Stimulated activated CD8-positive, alpha-beta memory T cell treated with anti-CD3 and anti-CD28 coated beads, Interleukin-7, amount 100 ng/mL, for 24 hours (primary cell): ENCODE measurements at places on chromosomes 6 and 20.

- no peak for DNase-seq
These were observed 476 bp upstream of the BCKDHB start for GRCh38 chr6:80105972-80106417.

- DNase-seq: no peak
These were observed 135.6 kb downstream of the SLC24A3 start for GRCh38 chr20:19347943-19348456.

GRCh38 chr20:11080781-11081377 is 407.1 kb upstream of the JAG1 start:
- no peak for DNase-seq

DNA sequence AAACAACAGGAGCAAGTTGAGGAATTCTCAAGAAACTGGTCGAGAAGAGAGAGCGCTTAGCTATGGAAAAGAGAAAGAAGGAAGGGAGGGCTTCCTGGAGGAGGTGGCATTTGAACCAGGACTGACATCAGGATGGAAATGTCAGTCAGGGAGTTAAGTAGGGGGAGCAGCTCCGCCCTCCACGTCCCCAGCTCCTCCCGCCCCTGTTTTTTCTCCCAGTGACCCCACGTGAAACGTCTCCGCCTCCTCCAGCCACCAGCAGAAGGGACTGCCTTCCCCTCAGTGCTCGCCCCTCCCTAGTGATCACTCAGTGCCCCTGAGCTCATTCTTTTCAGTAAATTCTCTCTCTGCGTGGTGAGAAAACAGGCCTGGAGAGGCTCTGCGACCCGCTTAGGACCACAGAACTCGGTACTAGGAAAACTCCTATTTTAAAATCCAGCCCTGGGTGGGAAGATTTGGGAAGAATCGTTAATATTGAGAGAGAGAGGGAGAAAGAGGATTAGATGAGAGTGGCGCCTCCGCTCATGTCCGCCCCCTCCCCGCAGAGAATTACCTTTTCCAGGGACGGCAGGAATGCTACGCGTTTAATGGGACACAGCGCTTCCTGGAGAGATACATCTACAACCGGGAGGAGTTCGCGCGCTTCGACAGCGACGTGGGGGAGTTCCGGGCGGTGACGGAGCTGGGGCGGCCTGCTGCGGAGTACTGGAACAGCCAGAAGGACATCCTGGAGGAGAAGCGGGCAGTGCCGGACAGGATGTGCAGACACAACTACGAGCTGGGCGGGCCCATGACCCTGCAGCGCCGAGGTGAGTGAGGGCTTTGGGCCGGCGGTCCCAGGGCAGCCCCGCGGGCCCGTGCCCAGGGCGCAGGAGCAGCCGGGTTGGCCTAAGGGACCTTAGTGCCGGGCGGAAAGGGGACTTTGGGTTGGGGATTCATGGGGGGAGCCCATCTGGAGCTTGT is 4.6 kb downstream of the HLA-DPB1 start:
- DNase-seq: no peak

DNA sequence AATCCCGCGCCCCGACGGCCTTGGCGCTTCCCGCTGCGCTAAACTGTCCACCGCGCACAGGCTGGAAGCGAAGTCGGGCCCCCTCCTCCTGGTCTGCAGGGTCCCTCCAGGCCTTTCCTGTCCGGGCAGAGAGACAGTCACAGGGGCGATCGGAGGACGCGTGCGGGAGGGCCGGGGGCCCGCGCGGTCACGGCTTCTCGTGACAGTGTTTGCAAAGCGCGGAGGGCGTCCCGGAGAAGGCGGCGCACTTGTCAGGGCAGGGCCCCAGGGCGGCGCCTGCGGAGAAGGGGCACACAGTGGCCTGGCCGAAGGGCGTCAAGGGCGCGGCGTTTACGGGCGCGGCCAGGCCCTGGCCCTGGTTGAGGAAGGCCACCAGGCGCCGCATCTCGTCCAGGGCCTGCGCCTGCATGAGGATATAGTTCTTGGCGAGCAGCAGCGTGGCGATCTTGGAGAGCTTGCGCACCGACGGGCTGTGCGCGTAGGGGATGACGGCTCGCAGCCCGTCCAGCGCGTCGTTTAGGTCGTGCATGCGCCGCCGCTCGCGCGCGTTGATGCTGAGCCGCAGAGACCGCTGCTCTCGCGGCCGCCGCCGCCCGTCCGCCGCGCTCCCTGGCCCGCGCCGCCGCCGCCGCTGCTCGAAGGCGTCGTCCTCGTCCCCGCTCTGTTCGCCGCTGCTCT is 763 bp downstream of the BHLHE23 start:
- DNase-seq: no peak

DNA sequence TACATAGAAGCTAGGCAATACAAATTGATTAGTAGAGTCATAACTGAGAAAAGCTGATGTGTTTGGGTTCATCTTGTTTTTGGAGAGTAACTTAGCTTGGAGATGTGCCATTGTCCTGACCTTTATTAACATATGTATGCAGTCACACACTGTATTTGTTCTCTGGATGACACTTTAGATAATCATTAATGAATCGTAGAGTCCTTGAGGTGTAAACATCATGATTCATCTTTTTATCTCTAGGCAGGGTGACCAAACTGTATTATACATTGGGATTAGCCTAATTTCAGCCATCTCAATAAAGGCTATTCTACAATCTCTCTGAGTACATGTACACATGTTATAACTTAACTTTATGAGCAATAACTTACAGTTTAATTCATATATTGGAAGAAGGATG is 3.6 kb upstream of the MTCL3 start:
- no peak for DNase-seq

DNA sequence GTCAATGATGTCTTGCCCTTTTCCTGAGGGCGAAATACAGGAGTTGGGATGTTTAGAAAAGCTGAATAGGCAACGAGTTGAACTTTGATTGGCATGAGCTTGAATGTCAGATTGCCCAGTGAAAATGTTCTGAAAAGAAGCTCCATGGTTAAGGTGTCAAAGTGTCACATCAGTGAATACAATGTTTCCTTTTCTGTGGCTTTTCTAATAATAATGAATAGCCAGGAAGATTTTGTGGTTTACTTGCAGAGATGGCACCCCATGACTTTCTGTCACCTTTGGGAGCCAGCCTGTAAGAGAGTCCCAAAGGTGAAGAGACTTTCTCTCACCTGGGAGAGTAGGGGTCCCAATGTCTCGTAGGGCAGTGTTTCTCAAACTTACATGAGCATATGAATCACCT is 119.2 kb downstream of the KCNQ5 start:
- no peak for DNase-seq

- no peak for DNase-seq
These were observed 52.8 kb downstream of the MYLIP start for GRCh38 chr6:16181439-16182297.

GRCh38 chr20:38191654-38192053 is 26.6 kb upstream of the TGM2 start:
- no peak for DNase-seq

GRCh38 chr20:57282670-57283361 is 16.4 kb upstream of the BMP7 start:
- no peak for DNase-seq

GRCh38 chr20:56522311-56522710 is 2.2 kb upstream of the FAM209A start:
- no peak for DNase-seq

DNA sequence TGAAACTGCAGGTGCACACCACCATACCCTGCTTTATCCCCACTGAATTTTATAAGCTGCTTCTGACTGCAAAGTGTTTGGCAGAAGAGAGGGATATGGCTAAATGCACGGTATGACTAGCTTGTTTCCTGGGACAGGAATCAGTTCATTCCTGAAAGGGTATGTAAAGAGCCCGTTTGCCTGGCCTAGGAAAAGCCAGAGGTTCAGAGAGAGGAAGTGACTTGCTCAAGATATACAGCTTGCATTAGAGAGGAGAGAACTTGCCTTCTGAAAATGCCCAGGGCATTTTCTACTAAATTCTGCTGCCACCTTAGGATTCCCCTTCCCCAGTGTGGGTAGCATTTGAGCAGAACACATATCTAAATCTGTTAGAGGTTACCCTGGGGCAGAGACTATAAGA is 683 bp upstream of the GCNT2 start:
- no peak for DNase-seq

DNA sequence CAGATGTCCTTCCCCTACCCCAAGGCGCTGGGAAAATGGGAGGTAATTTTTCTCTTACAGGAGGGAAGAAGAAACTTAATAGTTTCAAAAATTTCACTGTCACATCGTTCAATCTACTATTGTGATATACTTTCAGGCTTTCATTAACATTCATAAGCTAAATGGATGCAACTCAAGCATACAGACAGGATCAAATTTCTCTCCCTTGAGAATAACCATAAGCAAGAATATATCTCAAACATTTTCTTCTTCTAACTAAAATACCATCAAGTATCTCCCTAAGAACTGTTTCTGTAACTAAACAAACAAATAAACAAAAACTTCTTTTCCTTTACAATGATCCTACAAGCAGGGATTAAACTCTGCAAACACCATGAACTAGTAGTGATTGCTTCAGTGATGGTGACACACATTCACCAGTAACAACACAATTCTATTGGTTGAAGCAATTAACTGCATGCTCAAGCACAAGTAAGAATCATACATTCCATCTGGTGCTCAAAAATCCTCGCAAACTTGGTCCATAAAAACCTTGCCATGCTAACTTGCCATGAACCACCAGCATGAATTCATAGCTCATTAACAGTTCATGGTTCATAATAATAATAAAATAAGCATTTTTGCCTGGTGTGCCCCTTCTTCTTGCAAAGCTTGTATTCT is 183.8 kb downstream of the PTPRK start:
- DNase-seq: no peak

- no peak for DNase-seq
These were observed 329.3 kb upstream of the IRAK1BP1 start for GRCh38 chr6:78538002-78538401.

- no peak for DNase-seq
These were observed 38.7 kb downstream of the SYNE1 start for GRCh38 chr6:152598421-152598820.

DNA sequence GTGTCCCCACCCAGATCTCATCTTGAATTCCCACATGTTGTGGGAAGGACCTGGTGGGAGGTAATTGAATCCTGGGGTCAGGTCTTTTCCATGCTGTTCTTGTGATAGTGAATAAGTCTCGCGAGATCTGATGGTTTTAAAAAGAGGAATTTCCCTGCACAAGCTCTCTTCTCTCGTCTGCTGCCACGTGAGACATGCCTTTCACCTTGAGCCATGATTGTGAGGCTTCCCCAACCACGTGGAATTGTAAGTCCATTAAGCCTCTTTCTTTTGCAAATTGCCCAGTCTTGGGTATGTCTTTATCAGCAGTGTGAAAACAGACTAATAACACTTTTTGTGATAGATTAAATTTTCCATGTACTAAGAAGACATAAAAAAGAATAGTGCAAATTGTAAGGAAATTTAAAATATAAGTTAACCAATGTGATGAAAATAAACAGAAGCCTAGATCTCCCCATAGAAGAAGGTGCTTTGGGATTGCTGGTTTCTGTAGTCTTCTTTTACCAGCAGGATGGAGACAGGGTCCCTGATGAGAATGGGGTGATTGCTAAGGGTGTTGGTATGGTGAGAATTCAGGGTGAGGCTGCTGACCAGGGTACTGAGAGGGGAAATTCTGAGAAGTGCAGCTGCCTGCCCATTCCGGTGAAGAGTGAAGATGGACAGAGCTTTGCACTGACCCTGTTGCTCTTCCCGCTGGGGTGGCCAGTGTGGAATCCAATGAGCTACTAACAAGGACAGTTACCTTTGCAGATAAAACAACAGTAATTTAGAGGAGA is 50.7 kb downstream of the BMP2 start:
- no peak for DNase-seq

DNA sequence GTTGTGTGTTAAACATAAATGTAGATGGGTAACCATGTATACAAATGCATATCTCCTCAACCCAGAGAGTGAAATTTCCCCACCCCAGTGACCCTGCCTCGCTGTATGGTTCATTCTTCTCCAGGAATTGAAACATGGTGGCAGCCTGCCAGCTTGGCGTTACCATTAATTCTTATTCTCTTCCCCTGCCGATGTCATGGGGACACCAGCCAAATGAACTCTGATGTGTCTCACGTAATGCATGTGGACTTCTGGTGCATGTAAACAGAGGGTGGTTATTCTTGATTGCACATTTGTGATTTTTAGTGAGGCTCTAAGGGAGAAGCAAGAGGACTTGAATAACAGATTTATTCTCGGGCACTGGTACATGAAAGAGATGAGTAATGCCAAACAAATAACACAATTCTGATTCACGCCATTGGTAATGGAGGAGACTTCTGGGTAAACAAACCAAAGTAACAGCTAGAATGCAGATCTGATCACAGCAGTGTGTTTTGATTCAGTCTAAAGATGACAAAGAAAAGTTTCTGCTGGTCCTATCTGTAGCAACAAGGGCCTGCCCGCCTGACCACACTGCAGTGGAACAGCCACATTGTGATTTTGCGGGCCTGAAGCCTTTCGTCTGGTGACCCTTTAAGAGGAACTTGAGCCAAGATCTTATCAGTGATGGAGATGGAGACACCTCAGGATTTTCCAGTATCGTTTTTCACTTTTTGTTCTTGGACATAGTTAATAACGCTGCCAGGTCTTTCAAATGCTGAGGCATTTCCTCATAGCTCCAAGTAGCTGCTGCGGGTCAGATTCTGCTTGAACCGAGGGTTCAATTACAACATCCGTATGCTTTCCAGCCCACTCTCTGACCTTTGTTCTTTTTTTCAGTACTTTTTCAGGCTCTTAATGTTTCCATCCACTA is 171.8 kb upstream of the AKAP12 start:
- DNase-seq: no peak

GRCh38 chr6:130047088-130047995 is 29.0 kb downstream of the L3MBTL3 start:
- DNase-seq: no peak

DNA sequence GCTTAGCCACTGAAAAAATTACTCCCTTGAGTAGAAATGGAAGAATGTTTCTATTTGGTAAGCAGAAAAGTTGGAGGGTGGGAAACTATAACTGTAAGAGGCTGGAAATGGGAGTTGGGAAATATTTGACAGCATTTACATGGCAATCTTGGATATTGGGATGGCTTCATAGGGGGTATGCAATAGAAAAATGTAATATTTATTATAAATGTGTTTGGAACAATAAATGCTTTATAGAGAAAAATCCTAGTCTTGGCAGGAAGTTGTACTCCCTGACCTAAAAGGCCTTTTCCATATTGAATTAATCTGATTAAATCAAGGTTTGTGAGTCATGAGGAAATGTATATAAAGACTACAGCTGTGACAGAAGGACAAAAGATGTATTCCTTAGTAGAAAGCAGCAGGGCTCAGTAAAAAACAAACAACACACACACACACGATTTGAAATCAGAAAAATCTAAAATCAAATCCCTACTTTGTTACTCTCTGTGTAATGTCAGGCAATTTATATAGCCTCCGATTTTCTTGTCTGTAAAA is 272.3 kb downstream of the CD109 start:
- DNase-seq: no peak

DNA sequence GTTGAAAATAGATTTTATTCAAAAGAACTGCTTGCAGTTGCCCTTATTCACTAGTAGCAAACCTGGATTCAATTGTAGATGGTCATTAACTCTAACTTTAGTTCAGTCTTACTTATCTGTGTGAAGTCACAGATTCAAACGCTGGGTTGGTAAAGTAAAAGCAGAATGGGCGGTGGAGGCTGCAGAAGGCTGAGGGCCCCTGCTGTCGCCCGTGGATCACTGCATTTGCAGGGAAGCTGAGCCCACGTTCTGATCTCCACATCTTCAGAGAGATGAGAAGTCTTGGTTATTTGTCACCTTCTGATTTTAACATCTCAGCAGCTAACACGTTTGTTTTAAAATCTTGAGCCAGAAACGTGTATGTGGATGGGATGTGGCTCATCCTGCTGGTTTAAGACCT is 75.1 kb downstream of the SNX9 start:
- DNase-seq: no peak

GRCh38 chr6:70118670-70119069 is 184.2 kb downstream of the COL9A1 start:
- no peak for DNase-seq

- DNase-seq: no peak
These were observed 521 bp upstream of the LKAAEAR1 start for GRCh38 chr20:64084685-64085152.
